Upper lobe of left lung (tissue), 6 donors: ENCODE measurements at places on chromosomes 12 and 14. TPM values are rescaled to one million over a fixed set of nuclear protein-coding genes. Genes with fewer than 3 reads are reported as not detected.

The SLCO1B1 gene
- not detected for total RNA-seq

DNA sequence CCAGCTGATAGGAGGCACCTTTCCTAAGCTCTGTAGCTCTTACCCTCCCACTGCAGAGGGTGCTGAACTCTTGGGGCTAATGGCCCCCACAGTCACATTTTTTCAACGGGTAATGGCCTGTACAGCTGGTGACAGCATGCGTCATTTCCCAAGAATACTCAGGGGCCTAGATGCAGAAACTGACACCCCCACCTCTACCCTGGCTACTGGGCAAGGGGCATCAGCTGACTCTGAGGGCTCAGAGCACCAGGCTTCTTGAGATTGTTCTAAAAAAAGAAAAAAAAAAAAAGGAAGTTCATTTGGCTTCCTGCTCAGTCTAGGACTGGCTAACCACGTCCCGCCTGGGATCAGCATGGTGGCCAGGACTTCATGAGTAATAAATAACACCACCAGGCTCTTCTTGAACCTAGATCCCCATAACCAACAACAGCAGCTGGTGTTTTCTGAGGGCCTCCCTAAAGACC lies 35.2 kb downstream of the ZFP36L1 start:
- H3K27me3 ChIP-seq: no peaks in the 10 kb centered on the region
- peaks cover 26% of the 10 kb centered on the region for H3K4me1 ChIP-seq
- peak; percentile 77 for DNase-seq
- no peaks in the 10 kb centered on the region for H3K36me3 ChIP-seq

The TAS2R30 gene
- total RNA-seq: 11.5 TPM

The PTPN11 gene
- total RNA-seq: 86.0 TPM

The OTX2 gene
- total RNA-seq: not detected

- DNase-seq: no peak
- H3K36me3 ChIP-seq: no peaks in the 10 kb centered on the region
Observed at GRCh38 chr14:100454437-100454836, 131.3 kb downstream of the SLC25A47 start.

The TEAD4 gene
- 23.2 TPM for total RNA-seq

GRCh38 chr14:70698288-70698687 lies 56.6 kb downstream of the TTC9 start:
- H3K36me3 ChIP-seq: no peaks in the 10 kb centered on the region
- H3K4me3 ChIP-seq: no peak overlapping the region
- no peaks in the 10 kb centered on the region for H3K27me3 ChIP-seq
- DNase-seq: no peak
- peaks cover 9% of the 10 kb centered on the region for H3K4me1 ChIP-seq
- peak overlapping the region; percentile 8 for H3K27ac ChIP-seq

The SLC39A2 gene
- total RNA-seq: not detected

DNA sequence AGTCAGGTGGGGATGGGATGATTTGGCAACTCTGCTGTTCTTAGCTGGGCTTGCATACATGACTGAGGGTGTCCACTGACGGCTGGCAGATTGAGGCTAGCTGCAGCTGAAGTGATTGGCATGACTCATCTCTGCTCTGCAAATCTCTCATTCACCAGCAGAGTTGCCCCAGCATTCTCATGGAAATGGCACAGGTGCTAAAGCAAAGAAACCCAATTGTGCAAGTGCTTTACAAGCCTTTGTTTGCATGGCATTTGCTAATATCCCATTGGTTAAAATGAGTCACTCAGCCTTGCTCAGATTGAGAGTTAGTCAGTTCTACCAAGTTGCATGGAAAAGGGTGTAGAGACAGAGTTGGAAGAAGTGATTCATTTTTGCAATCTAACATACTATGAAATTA lies 389.7 kb upstream of the FAR2 start:
- H3K27ac ChIP-seq: no peak overlapping the region
- no peak for DNase-seq
- no peaks in the 10 kb centered on the region for H3K36me3 ChIP-seq
- H3K4me3 ChIP-seq: no peak overlapping the region
- no peaks in the 10 kb centered on the region for H3K4me1 ChIP-seq
- no peaks in the 10 kb centered on the region for H3K27me3 ChIP-seq

GRCh38 chr12:108271951-108272872 lies 66.9 kb downstream of the CMKLR1 start:
- H3K27ac ChIP-seq: no peak overlapping the region
- DNase-seq: no peak
- no peak overlapping the region for H3K4me3 ChIP-seq
- H3K27me3 ChIP-seq: no peaks in the 10 kb centered on the region
- H3K36me3 ChIP-seq: no peaks in the 10 kb centered on the region

GRCh38 chr12:7609495-7609894 lies 56.2 kb downstream of the APOBEC1 start:
- H3K27ac ChIP-seq: no peak overlapping the region
- H3K36me3 ChIP-seq: no peaks in the 10 kb centered on the region
- H3K4me1 ChIP-seq: no peaks in the 10 kb centered on the region
- H3K4me3 ChIP-seq: no peak overlapping the region
- no peak for DNase-seq

- H3K27ac ChIP-seq: peak overlapping the region; percentile 97
- H3K27me3 ChIP-seq: no peaks in the 10 kb centered on the region
- peaks cover 8% of the 10 kb centered on the region for H3K4me1 ChIP-seq
- peaks cover 3% of the 10 kb centered on the region for H3K36me3 ChIP-seq
Observed at GRCh38 chr14:24095271-24096068, 1.4 kb downstream of the PCK2 start.

The GPR162 gene
- total RNA-seq: 8.1 TPM

DNA sequence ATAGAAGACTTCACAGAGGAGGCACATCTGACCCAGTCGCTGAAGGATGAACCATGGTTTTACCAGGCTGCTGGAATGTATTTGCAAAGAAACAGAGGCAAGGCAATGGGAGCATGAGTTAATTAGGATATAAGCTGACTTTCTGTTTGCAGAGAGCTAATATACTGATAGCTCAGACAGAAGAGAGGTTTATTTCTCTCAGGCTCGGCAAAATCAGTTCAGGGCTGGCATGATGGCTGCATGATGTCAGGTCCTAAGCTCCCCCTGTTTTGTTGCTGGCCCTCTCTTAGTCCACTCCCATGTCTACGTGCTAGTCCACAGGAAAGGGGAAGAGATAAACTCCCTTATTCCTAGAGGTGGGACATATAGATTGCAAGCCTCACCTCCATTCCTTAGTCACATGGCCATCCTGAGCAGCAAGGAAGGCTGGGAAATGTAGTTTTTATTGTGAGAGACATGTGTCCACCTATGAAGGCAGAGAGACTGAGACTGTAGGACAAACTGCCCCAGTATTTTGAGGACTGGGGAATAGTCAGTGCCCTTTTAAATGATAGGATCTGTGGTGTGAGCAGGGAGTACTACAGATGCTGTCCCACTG lies 224.5 kb downstream of the VRK1 start:
- no peaks in the 10 kb centered on the region for H3K27me3 ChIP-seq
- H3K36me3 ChIP-seq: no peaks in the 10 kb centered on the region
- no peak overlapping the region for H3K4me3 ChIP-seq
- no peak overlapping the region for H3K27ac ChIP-seq
- no peak for DNase-seq

DNA sequence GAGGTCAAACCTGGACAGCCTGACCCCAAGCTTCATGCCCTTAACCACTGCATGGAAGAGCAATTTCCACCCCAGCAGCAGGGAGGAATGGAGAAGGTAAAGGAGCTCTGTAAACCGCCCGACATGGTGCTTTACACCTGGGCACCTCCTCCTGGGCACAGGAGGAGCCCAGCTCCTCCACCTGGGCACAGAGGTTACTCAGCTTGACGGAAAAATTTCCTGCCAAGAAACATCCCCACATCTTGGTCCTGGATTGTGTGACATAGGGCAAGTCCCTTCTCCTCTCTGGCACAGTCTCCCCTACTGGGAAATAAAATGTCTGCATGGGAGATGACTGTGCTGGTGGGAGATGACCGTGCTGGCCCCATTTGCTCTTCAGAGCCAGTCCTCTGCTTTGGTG lies 40.8 kb downstream of the TTC7B start:
- no peak overlapping the region for H3K4me3 ChIP-seq
- H3K27me3 ChIP-seq: no peaks in the 10 kb centered on the region
- H3K36me3 ChIP-seq: no peaks in the 10 kb centered on the region
- DNase-seq: no peak
- H3K4me1 ChIP-seq: no peaks in the 10 kb centered on the region

DNA sequence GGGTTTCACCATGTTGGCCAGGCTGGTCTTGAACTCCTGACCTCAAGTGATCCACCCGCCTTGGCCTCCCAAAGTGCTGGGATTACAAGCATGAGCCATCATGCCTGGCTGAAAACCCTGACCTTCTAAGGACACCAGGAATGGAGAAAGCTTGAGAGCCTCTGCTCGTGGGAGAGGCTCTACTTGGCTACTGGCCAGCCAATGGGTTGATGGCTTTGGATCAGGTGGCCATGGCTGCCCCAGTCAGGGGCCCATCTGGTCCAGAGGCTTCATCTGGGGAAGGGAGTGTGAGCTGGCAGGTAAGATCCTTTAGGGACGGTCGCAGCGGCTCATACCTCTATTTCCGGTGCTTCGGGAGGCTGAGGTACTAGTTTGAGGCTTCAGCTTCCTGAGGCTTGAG lies 42.5 kb upstream of the PPP1CC start:
- DNase-seq: no peak
- H3K27ac ChIP-seq: no peak overlapping the region
- H3K27me3 ChIP-seq: no peaks in the 10 kb centered on the region

The DTX1 gene
- 7.0 TPM for total RNA-seq

GRCh38 chr14:96479435-96480146 lies 22.6 kb upstream of the PAPOLA start:
- no peaks in the 10 kb centered on the region for H3K4me1 ChIP-seq
- H3K4me3 ChIP-seq: no peak overlapping the region
- DNase-seq: no peak
- no peaks in the 10 kb centered on the region for H3K27me3 ChIP-seq
- no peaks in the 10 kb centered on the region for H3K36me3 ChIP-seq

DNA sequence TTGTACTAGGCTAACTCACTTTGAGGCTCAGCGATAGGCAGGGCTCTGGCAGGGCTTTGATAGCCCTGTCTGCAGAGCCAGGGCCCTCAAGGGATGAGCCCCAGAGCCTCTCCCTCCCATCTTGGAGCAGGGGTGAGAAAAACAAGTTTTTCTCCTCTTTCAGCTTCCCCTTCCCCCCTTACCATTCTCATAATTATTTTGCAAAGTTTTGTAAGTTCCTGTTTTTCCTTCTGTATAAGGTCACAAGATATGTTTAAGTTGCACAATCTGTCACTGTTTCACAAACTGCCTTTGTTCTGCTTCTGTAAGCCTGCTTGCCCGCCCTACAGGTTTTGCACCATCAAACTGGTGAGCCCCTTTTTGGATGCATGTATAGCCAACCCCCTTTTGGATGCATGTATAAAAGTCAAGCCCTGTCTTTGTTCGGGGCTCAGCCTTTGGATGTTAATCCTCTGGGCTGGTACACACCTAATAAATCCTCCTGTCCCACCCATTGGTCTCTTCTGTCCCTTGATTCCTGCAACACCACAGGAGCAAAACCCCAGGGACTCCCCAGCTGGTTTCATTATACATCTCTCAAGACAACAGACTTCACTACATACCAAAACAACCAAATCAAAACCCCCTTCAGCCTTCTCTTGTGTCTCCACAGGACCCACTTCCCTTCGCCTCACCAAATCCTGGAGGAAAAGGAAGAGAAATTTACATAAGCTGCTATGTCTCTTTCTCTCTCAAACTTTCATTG lies 52.5 kb upstream of the RESF1 start:
- H3K36me3 ChIP-seq: no peaks in the 10 kb centered on the region
- H3K27ac ChIP-seq: peak overlapping the region; percentile 80
- DNase-seq: peak; percentile 40
- no peak overlapping the region for H3K4me3 ChIP-seq
- no peaks in the 10 kb centered on the region for H3K27me3 ChIP-seq

DNA sequence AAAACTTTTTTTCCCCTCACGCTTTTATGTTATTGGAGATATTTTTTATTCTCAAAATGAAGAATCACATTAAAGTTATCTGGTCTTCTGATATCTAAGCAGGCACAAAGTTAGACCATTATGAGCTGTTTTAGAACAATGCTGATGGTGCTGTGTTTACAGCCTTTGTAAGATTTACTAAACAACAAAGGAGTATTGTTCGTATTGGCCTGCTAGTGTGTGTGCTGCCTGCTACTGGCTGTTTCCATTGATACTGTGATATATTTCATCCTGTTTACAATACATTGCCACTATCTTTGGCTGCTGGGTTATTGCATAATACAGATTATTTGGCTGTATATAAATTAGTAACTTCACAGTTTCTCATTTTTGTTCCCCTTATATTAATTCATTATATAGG lies 220.8 kb downstream of the ITPR2 start:
- no peak overlapping the region for H3K4me3 ChIP-seq
- H3K4me1 ChIP-seq: no peaks in the 10 kb centered on the region
- DNase-seq: no peak
- H3K27ac ChIP-seq: no peak overlapping the region
- no peaks in the 10 kb centered on the region for H3K27me3 ChIP-seq

DNA sequence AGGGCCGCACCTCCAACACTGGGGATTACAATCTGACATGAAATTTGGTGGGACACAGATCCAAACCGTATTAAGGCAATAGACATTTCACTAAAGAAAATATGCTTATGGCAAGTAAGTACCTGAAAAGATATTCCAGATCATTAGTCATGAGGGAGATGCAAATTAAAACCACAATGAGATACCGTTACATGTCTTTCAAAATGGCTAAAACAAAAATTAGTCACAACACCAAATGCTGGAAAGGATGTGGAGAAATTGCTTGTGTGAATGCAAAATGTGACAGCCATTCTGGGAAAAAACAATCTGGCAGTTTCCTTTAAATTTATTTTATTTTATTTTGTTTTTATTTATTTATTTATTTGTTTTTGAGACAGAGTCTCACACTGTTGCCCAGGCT lies 82.3 kb upstream of the PTGDR start:
- no peaks in the 10 kb centered on the region for H3K36me3 ChIP-seq
- no peaks in the 10 kb centered on the region for H3K4me1 ChIP-seq
- no peak for DNase-seq
- no peak overlapping the region for H3K4me3 ChIP-seq
